ENCODE measurements at places on chromosomes 5 and 9. TPM values are rescaled to one million over a fixed set of nuclear protein-coding genes. Genes with fewer than 3 reads are reported as not detected.

The IL4 gene
- not detected for total RNA-seq

The CARTPT gene
- not detected for total RNA-seq

The TUT7 gene
- total RNA-seq, result 38.1 TPM

The ADGRD2 gene
- not detected for total RNA-seq

The PCDHGB4 gene
- 10.1 TPM for total RNA-seq

DNA sequence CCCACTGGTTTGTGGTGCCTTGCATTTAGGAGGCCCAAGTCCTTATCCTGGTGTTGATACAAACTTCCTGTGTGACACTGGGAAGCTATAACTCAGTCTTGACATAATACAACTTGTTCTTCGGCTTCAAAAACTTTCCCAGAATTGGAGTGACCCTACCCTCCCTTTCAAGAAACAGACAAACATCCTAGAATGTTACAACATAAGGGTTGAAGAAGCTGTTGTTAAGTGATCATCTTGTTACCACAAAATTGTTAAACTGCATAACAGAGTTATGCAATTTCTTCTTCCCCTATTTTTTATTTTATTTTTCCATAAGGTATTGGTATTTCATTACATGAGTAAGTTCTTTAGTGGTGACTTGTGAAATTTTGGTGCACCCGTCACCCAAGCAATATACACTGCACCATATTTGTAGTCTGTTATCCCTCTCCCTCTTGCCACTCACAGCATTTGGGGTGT is 21.3 kb downstream of the TLR4 start:
- DNase-seq, result no peak
- no peaks in the 10 kb centered on the region for H3K27me3 ChIP-seq
- no peaks in the 10 kb centered on the region for H3K36me3 ChIP-seq
- H3K27ac ChIP-seq, result no peak overlapping the region
- peaks cover 7% of the 10 kb centered on the region for H3K4me1 ChIP-seq
- H3K4me3 ChIP-seq, result no peak overlapping the region

DNA sequence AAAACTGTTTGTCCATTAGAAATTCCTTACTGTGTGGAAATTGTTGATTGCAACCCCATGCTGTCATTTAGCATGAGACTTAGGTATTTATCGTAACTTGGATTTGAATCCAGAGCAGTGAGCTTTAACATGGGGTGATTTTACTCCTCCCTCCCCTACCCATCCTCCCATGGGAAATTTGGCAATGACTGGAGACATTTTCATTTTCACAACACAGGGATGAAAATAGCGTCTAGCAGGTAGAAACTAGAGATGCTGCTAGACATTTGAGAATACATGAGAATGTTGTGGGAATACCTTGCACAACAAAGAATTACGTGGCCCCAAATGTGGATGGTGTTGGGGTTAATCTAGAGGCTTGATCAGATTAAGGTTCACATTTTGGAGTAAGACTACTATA is 191.3 kb upstream of the MPDZ start:
- no peaks in the 10 kb centered on the region for H3K36me3 ChIP-seq
- H3K4me1 ChIP-seq, result no peaks in the 10 kb centered on the region
- H3K27me3 ChIP-seq, result no peaks in the 10 kb centered on the region
- no peak overlapping the region for H3K27ac ChIP-seq

GRCh38 chr9:4678679-4679267 is 596 bp upstream of the CDC37L1 start:
- no peaks in the 10 kb centered on the region for H3K4me1 ChIP-seq
- no peaks in the 10 kb centered on the region for H3K27me3 ChIP-seq
- no peak for DNase-seq
- H3K4me3 ChIP-seq, result peak overlapping the region; percentile 68
- no peaks in the 10 kb centered on the region for H3K36me3 ChIP-seq

DNA sequence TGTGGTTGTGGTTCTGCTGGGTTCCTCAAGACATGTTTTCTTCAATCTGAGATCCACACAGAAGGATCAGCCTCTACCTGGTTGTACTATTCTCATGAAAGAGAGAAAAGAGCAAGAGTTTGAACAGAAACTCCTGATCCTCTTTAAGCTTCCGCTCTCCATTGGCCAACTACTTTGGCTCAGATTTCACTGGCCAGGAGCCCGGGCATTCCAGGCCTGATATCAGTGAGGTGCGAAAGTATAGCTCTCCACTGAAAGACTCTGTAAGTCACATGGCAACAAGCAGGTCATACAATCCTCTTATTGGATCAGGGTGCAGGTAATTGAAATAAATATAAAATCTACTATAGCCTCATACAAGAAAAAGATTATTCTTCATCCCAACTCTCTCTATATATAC is 920.5 kb downstream of the TLE4 start:
- H3K4me3 ChIP-seq, result no peak overlapping the region
- no peaks in the 10 kb centered on the region for H3K4me1 ChIP-seq
- H3K36me3 ChIP-seq, result no peaks in the 10 kb centered on the region
- no peak overlapping the region for H3K27ac ChIP-seq
- no peak for DNase-seq

DNA sequence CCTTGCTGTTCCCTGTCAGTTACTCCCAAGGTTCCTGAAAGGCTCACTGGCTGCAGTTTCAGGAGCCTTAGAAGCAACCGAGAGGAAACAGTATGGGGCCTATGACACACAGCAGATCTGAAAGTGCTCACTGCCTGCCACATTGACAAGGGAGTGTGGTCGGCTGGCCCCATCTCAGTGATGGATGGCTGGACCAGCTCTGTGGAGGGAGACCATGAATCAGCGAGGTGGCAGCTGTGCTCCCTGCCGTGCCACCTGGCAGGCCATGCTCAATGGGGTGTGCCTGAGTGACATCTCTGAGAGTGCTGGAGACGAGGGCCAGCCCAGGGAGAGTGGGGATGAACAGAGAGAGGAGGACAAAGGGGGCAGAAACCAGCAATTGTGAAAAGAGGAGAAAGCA is 49.1 kb downstream of the DOCK2 start:
- H3K36me3 ChIP-seq, result no peaks in the 10 kb centered on the region
- no peaks in the 10 kb centered on the region for H3K27me3 ChIP-seq
- no peak overlapping the region for H3K27ac ChIP-seq

GRCh38 chr9:69180670-69181069 is 6.6 kb downstream of the TJP2 start:
- H3K27me3 ChIP-seq, result no peaks in the 10 kb centered on the region
- H3K4me1 ChIP-seq, result no peaks in the 10 kb centered on the region
- peak; percentile 79 for DNase-seq

- H3K27me3 ChIP-seq, result no peaks in the 10 kb centered on the region
- H3K4me3 ChIP-seq, result no peak overlapping the region
- no peaks in the 10 kb centered on the region for H3K4me1 ChIP-seq
- H3K36me3 ChIP-seq, result no peaks in the 10 kb centered on the region
Observed at GRCh38 chr5:125201446-125202052, 455.1 kb upstream of the ZNF608 start.

DNA sequence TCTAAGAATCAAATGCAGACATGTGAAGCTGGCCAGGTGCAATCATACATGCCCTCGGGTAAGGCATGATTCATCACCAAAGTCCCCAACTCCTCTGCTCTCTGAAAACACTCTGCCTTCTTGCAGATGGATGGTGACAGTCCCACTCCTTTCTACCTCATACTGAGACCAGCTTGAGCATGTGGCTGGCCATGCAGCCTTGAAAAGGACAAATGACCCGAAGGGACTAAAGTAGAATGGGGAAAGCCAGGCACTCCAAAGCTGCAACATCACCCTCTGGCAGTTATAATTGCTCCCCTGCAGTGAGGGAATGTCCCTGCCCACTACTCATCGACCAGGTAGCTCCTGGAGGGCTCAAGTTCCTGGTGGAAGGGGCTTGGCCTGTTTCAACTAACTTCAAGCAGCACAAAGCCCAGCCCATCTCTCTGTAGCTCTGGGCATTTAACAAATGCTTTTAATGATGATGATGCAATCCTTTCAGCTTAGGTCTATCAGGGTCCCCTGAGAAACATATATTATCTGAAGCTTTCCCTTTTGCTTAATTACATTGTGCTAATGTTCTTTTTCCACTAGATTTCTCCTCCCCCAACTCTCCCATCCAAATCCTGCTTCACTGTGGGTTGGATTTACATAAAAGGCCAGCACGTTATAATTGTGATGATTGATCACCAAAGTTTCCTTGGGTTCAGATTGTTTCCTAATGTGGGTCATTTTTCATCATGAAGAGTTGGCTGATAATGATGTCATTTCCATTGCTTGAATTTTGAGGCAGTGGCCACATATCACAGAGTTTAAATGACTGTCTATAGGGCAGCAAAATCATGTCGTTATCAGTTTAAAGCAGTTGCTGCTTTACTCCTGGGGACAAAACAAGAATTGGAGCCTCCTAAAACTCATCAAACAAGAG is 436.5 kb upstream of the SLC30A5 start:
- H3K27ac ChIP-seq, result no peak overlapping the region
- no peak for DNase-seq
- no peak overlapping the region for H3K4me3 ChIP-seq

DNA sequence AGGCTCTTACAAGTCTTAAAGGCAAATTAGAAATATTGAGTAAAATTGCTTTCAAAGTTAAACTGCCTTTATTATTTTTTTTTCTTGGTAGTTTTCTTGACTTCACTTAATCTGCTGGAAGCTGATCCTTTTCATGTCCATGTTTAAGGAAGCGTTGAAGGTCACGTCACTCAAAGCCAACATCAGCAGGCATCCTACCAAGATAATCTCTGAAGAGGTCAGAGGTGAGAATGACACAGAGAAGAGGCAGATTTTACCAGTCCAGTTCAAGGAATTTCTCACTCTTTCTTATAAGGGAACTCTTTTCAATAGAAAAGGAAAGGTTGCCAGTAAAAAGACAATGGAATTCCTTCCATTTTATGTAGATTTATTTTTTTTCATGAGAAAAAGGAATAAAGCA is 259.8 kb downstream of the ANXA1 start:
- H3K36me3 ChIP-seq, result no peaks in the 10 kb centered on the region
- H3K4me3 ChIP-seq, result no peak overlapping the region
- no peak for DNase-seq
- no peak overlapping the region for H3K27ac ChIP-seq
- no peaks in the 10 kb centered on the region for H3K27me3 ChIP-seq
- H3K4me1 ChIP-seq, result no peaks in the 10 kb centered on the region

GRCh38 chr5:32559921-32560320 is 25.4 kb upstream of the SUB1 start:
- H3K4me3 ChIP-seq, result no peak overlapping the region

DNA sequence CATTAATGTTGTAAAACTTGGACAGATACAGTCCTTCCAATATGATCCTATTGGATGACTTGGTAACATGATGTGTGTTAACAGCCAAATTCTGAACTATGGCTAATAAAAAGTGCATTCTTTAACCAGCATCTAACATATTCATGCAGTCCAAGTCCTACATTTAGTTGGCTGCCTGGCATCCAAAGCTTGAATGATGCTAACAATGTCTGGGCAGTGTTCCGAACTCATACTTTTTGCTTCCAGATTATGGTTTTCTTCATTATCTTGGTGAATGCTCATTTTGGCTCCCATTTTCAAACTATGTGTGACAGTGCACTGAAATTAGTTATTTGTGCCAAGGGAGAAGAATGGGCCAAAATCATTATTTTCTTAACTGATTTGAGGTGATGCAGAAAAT is 2.8 kb downstream of the FAM174A start:
- no peaks in the 10 kb centered on the region for H3K27me3 ChIP-seq
- no peak overlapping the region for H3K4me3 ChIP-seq
- H3K27ac ChIP-seq, result no peak overlapping the region
- H3K4me1 ChIP-seq, result no peaks in the 10 kb centered on the region
- no peaks in the 10 kb centered on the region for H3K36me3 ChIP-seq

- no peaks in the 10 kb centered on the region for H3K4me1 ChIP-seq
- no peak overlapping the region for H3K27ac ChIP-seq
- DNase-seq, result no peak
- H3K4me3 ChIP-seq, result no peak overlapping the region
- H3K36me3 ChIP-seq, result no peaks in the 10 kb centered on the region
- no peaks in the 10 kb centered on the region for H3K27me3 ChIP-seq
Observed at GRCh38 chr9:108130905-108131304, 641.3 kb upstream of the KLF4 start.

DNA sequence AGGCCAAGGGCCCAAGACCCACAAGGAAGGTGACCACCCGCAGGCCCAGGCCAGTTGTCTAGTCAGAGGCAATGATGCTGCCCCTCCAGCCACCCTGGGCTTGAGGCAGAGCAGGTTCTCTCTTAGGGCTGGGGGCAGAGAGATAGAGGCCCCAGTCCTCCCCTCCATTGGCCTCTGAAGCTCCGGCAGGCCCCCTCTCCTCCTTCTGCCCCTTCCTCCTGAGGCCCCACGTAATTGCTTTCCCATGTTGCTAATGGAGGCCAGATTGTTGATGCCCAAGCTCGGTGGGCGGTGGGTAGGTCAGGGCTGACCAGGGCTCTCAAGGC is 26.6 kb upstream of the ENHO start:
- no peak overlapping the region for H3K27ac ChIP-seq
- no peak overlapping the region for H3K4me3 ChIP-seq
- H3K36me3 ChIP-seq, result no peaks in the 10 kb centered on the region
- H3K4me1 ChIP-seq, result no peaks in the 10 kb centered on the region
- H3K27me3 ChIP-seq, result no peaks in the 10 kb centered on the region

DNA sequence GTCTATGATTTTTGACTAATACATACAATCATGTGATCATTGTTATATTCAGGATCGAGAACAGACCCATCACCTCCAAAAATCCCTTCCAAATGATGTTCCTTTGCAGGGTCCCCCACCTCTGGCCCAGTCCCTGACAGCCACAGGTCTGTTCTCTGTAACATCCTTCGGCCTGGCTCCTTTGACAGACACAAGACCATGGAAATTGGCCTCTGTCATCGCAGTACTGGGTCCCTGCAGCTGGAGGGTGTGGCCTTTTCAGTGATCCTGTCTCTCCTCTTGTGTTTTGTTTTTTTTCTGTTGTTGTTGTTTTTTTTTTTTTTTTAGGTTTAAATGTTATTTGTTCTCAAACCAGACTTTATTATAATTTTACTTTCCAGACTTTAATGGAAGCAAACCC is 27.4 kb upstream of the ANKRD33B start:
- no peaks in the 10 kb centered on the region for H3K36me3 ChIP-seq
- H3K4me1 ChIP-seq, result no peaks in the 10 kb centered on the region
- no peak overlapping the region for H3K4me3 ChIP-seq

DNA sequence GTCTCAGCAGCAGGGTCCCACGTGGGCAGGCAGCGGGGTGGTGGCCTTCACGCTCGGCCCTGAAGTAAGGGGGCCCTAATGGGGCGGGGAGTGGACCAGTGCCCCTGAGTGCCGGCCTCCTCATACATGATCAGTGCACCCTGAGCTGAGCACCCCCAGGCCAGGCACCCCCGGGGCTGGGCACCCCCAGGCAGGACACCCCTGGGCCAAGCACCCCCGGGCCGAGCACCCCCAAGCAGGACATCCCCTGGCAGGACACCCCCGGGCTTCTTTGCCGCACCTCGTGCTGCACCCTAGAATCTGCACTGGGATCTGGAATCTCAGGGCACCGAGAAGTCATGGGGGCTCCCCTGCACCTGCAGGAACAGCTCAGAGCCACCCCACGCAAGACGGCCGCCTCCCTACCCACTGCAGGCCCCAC is 51.4 kb downstream of the EXD3 start:
- H3K4me1 ChIP-seq, result no peaks in the 10 kb centered on the region
- H3K27me3 ChIP-seq, result no peaks in the 10 kb centered on the region
- H3K4me3 ChIP-seq, result no peak overlapping the region
- peak; percentile 68 for DNase-seq
